ENCODE measurements at places on chromosomes 7 and 10.

- no peak for DNase-seq
Observed at GRCh38 chr10:32059472-32059871, 3.2 kb upstream of the KIF5B start.

GRCh38 chr7:8455426-8455825 lies 22.0 kb downstream of the NXPH1 start:
- DNase-seq, result no peak

DNA sequence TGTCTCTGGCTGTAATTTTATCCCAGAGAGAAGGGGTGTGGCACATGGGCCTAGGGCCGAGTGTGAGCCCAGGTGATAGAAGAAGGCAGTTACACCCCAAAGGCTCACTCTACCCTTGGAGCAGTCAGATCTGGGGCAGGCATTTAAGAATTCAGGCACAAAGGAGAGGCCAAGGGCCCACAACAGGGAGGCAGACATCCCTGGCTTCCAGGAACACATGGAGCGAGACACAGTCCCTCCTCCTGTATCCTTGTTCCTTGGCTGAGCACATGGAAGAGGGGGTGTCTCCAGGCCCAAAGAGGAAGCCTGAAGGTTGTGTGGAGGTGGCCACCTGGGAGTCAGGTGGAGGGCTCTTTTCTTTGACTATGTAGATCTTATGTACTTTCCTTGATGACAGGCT lies 286.2 kb downstream of the RPS24 start:
- DNase-seq, result no peak

DNA sequence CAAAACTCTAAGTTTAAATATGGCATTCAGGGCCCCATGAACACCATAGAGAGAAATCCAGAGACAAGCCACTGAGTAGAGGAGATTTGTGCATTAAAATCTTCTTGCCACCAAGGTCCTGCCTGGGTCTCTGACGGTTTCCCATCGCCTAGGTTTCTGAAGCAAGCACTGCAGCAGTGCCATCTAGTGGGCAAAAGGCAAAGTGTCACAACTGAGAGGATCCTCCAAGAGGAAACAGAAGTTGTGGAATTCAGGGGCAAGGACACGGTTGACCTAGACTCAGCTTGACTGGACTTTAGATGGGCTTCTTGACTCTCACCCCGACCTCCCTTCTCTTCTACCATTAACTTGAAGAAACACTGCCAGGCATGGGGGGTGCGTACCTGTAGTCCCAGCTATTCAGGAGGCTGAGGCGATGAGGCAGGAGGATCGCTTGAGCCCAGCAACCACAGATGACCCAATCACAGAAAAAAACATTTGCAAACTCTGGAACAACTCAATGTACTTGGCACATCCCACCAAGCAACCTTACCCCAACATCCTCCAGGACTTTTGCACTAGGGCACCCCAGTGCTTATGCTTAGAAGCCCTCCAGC lies 604.1 kb downstream of the GALNT17 start:
- peak; percentile 73 for DNase-seq

DNA sequence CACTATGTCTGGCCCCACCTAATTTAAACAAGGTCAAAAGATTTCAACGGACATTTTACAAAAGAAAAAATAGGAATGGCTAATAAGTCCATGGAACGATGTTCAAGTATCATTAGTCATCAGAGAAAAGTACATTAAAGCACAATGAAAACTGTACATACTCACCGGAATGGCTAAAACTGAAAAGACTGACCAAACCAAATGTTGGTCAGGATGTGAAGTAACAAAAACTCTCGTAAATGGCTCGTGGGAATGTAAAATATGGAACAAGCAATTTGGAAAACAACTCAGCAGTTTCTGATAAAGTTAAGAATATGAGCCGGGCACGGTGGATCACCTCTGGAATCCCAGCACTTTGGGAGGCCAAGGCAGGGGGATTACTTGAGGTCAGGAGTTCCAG lies 65.7 kb upstream of the PARD3 start:
- no peak for DNase-seq

- no peak for DNase-seq
Observed at GRCh38 chr7:140025814-140026433, 36.8 kb downstream of the PARP12 start.

DNA sequence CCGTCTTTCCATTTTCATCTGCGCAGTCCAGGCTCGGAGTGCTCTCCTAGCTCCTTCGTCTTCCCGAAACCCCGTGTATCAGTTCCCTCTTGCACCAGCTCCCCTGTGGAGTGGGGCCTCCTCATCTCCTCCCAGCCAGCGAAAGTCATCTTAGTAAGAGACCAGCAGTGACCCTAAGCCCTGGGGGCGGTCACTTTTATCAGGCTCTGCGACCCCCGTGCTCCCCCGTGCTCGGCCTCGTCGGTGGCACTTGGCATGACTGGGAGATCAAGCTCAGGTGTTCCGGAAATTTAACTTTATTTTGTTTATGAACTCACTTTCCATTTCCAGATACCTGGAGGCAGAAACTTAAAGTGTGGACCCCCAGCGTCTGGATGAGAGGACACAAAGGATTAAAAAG lies 574 bp upstream of the ECHDC3 start:
- no peak for DNase-seq

All from inflammatory macrophage (primary cell).